ENCODE measurements at places on chromosomes 6 and 20.

- no peak for DNase-seq
Measured at GRCh38 chr20:23524146-23524545, 33.2 kb downstream of the CST8 start.

GRCh38 chr6:111972745-111973117, 81.2 kb upstream of the CCN6 start:
- DNase-seq: no peak

GRCh38 chr20:43915211-43916072, 790 bp downstream of the TOX2 start:
- peak; percentile 53 for DNase-seq

GRCh38 chr6:137699031-137699683, 167.9 kb upstream of the TNFAIP3 start:
- no peak for DNase-seq

- DNase-seq: no peak
Measured at GRCh38 chr20:9338101-9338500, 176.3 kb upstream of the LAMP5 start.

DNA sequence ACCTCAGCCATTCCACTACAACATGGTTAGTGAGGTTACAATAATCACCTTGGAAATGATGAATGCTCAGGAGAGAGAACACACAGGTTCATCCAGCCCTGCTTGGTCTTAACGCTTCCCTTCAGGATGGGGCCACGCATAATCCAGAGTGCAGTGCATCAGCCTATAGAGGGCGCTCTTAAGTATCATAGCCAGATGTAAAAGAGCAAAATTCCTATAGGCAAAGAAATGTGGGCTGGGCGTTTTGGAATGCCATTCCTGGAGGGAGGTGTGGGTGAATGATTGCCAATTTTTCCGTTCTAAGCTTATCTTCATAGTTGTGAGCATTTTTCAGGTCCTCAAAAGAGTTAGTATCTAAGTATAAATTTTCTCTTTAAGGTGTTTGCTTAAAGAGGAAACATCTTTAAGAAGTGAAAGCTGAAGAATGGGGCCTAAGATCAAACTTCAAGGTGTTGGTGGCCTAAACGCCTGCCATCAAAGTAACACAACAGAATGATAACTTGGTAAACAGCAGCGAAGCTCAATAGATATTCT, 1.8 kb downstream of the RIPOR2 start:
- no peak for DNase-seq

- no peak for DNase-seq
Measured at GRCh38 chr6:119626884-119627619, 277.5 kb upstream of the MAN1A1 start.

DNA sequence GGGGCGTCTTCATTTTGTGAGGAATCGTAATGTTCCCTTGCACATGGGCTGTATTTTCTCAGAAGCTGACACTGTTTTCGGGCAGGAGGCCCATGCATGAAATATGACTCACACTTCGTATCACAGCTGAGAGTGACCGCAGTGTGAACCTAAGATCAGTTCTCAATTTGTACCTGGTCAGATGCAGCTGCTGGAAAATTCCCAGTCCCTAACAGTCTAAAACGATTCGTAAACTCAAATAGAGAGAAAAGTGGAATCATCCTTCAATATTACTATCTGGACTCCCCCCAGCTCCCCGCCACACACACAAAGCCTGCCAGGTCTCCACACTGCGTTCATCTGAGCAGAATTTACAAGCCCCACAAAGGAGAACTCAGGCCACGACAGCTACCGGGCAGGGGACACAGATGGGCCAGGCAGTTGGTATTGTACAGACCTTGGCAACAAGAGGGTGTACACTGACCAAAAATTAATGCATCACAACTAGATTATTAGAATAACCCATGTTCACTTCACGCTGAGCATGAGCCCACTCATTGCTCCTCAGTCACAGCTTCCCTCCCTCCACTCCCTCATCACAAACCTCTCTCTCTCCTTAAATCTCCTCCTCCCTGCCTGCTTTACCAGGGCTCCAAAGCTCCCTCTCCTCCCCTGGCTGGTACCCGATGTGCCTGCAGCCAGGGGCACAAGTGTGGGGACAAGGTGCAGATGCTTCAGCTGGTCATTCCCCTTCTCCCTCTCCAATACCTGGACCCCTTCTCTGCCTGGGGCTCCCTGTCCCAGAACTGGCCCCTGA, 488.4 kb downstream of the PREX1 start:
- no peak for DNase-seq

DNA sequence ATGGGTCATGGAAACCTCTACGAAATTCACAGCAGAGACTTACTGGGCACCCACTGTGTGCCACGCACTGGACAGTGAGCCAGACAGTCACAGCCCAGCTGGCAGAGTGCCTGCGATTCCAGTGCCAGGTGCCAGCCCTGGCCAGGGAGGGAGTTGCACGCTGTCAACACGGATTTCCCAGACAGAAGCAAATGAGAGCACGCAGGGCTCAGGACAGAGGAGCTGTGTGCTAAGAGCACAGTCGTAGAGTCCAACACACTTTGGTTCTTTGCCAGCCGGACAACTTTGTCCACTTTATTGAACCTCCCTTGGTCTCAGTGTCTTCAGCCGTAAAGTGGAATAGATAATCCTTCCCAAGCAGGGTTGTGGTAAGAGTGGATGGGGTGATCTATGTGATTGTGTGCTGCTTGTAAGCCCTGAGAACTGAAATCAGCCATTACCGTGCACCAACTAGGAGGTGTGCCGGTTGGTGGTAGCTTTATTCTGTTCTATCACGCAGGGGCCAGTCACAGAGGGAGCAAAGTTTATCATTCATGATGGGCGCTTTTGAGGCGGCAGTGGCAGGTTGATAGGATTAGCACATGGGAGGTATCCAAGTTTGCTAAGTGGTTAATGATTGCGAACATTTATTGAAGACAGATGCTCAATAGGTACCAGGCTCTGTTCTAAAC, 40.6 kb downstream of the SIRPA start:
- DNase-seq: no peak

DNA sequence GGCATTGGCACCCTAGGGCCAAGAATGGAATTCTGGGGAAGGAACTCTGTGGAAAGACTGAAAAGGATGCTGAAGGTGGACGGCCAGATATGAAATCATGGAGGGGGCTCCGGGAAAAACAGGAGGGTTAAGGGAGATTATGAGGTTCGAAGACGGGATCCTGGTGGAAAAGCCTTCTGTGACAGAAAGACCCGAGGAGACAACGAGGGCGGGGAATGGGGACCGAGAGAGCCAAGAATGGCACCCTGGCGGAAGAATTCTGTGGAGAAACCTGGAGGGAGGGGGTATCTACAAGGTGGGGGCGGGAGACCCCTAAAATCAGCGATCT, 426 bp downstream of the TRMT6 start:
- no peak for DNase-seq

DNA sequence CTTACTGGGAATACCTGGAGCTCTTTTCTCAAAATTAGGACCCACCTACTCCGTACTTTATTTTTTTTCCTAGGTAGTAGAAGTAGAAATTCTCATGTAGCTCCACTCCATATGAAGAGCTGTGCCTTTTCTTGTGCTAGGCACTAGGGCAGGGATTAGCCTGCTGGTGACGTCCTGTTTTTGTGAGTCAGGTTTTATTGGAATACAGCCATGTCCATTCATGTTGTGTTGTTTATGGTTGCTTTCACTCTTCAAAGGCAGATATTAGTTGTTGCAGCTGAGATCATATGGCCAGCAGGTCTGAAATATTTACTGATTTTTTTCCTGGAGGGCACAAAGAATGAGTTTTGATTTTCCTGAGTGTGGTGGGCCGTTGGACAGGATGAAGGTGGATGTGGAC, 20.5 kb downstream of the XRN2 start:
- no peak for DNase-seq

DNA sequence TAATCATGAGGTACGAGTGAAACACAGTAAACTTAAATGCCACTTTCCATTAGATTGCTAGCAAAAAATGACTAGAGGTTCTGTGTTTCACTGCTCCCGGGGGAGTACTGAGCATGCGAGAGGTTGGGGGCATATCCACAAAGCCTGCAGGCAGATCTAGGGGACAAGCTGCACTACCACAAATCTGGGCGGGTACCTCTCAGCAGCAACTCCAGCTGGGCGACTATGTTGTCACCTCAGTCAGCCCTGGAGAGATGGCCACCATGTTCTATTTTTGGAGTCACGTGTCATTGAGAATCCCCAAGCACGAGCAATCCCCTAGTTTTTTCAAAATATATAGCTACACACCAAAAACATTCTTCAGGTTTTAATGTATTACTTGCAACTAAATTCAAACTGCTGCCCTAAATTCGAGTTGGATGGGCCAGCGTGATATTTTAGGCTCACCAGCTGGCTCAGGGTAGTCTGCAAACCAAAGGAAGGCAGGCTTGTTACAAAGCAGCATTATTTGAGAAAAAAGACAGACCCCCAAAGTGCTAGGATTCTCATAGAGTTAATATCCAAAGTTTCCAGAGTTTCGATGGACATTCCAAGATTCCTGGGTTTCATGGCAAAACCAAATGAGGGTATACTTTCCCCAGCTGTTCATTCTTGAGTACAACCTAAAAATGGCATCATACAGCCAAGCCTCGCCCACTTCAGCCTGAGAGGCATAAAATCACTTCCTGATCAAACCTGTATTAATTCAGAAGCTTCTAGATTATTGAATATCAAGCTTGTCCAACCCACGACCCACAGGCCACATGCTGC, 24.1 kb upstream of the MYLIP start:
- no peak for DNase-seq

- DNase-seq: no peak
Measured at GRCh38 chr6:127690092-127690491, 113.1 kb downstream of the C6orf58 start.

GRCh38 chr6:26026833-26027490, 60.3 kb upstream of the HFE start:
- DNase-seq: peak; percentile 91

DNA sequence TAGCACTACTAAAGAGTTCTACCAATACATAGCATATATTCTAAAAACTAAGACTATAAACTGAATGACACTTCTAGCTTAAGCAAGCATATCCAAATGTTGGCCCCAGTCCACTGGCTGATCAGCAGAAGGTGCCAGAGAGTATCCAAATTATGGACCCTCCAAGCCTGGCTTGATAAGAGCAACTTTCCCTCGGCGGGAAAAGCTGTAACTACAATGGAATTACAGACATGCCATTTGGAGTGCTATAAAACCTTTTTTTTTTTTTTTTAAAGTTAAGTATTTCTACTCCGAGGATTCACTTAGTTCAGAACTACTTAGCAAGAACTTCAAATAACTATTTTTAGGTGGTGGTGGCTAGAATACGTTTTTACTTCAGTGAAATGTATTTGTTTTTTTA, 94.6 kb downstream of the EPB41L2 start:
- no peak for DNase-seq

- no peak for DNase-seq
Measured at GRCh38 chr6:51892750-51893149, 194.7 kb downstream of the PKHD1 start.

DNA sequence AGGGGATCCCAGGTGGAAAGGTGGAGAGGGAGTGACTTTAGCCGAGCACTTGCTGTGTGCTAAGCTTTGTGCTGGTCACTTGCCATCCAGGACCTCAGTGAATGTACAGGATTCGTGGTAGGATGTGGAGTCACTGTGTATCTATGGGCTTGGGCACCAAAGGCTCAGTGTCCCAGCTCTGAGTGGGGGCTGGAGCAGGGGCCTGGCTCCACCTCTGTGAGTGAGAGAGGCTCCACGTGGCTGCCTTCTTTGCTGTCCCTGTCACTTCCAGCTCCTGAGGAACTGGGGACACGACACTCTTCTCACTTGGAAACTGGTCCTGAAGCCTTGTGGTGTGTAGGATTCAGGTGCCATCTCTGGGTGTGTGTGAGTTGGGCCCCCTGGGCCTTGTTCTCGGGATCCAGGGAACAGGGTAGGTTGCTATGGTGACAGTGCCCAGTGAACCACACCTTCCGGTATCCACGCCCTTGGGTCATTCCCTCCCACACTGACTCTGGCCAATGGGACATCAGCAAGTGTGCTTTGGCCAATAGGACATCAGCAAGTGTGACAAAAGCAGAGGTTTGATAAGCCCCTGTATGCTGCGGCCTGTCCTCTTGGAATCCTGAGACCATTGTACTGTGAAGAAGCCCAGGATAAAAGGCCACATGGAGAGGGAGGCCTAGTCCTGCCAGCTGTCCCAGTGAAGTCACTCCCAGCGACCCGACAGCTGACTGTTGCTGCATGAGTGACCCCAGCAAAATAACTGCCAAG, 87.7 kb downstream of the CDH22 start:
- no peak for DNase-seq

DNA sequence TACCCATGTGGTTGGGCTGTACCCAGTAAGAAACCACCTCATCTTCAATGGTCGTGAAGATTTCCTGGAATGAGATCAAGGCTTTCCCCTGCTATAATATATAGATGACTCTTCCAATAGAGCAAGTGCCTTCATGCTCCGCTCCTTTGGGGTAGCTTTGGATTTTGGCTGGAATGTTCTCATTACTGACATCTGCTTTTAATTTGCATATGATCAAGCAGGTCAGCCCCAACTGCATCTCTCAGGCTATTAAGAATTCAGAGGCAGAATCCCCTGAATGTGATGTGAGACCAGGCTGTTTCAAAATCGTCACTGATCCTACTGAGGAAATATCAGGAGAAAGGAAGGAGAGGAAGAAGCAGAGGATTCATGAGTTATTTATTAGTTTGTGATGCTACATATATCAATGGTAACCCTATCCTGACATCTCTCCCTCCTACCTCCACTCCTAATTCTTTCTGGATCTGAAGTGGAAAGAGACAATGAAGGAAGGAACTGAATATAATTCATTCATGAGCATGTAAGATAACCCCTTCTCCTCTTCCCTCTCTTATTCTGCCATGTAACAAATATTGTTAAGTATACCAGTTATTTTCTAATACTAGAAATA, 47.6 kb upstream of the FUCA2 start:
- no peak for DNase-seq

- no peak for DNase-seq
Measured at GRCh38 chr6:79782792-79783580, 151.9 kb downstream of the SH3BGRL2 start.

- no peak for DNase-seq
Measured at GRCh38 chr6:96563853-96564252, 925 bp downstream of the FHL5 start.

GRCh38 chr20:9498322-9498721, 16.1 kb upstream of the LAMP5 start:
- no peak for DNase-seq

GRCh38 chr6:108801366-108801765, 46.9 kb upstream of the ARMC2 start:
- DNase-seq: no peak

DNA sequence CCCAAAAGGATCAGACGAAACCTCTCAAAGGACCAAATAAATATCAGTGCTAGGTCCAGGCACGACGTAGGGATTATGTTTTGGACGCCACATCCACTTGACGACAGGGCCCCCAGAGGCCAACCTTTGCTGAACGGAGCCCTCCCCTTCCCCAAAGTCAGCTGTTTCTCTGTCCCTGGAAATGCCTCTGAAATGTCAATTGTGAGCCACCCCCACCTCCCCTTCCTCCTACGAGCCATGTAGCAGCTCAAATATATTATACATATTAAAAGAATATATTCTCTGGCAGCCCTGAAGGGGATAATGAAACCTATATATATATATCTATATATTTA, 39.6 kb upstream of the BLCAP start:
- DNase-seq: no peak
